ENCODE measurements at places on chromosomes 2 and 18.

DNA sequence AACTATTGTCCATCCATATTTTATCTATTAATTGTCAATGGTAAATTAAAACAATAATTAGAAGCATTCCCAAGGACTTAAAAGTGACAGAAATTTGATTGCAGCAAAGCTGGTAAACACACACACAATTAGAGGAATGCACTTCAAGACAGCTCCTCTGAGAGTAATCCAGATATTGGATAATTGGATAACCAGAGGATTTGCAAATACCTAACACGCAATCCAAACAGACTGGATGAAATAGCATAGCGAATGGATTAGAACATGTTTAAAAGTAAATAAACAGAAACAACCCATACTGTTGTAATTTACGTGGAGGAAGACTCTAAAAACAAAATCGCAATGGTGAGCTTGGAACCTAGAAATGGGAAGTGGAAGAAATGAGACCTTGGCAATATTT is 239.8 kb downstream of the METTL4 start:
- no peak for DNase-seq

- peak; percentile 60 for DNase-seq
Observed at GRCh38 chr2:13240061-13240460, 523.3 kb downstream of the TRIB2 start.

- no peak for DNase-seq
Observed at GRCh38 chr2:216450346-216450745, 38.1 kb downstream of the SMARCAL1 start.

DNA sequence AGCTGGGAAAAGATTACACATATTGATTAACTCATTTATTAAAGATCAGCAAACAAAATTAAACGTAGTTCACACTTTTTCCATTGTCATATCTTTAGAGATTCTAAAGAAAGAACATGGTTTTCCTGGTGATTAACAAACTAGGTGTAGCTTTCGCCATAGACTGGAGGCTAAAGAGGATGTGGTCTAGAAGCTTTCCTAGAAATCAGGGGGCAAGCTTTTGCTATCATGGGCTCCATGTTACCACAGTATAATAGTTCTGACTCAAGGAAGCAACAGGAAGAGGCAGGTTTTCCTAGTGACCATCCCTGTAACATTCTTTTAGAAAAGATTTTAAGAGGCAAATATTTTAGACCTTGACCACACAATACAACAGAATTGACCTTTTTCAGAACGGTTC is 232.7 kb downstream of the METTL4 start:
- DNase-seq: no peak

- DNase-seq: no peak
Observed at GRCh38 chr2:23235292-23235691, 149.7 kb upstream of the KLHL29 start.

DNA sequence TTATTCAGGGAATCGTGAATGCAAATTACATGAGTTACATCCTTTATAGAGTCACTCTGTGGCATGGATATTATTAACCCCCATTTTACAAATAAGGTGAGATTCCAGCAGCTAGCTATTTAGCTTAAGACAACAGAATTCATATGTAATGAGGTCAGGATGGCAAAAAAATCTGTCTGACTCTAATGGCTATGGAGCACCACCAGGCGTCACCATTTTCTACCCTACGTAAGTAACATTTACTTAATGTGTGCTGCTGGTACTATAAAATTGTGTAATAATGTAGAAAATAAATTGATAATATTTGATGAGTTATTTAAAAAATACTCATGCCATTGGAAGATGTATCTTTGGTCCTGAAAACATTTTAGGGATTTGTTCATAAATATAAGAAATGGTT is 2040.1 kb upstream of the LRRTM1 start:
- DNase-seq: no peak

DNA sequence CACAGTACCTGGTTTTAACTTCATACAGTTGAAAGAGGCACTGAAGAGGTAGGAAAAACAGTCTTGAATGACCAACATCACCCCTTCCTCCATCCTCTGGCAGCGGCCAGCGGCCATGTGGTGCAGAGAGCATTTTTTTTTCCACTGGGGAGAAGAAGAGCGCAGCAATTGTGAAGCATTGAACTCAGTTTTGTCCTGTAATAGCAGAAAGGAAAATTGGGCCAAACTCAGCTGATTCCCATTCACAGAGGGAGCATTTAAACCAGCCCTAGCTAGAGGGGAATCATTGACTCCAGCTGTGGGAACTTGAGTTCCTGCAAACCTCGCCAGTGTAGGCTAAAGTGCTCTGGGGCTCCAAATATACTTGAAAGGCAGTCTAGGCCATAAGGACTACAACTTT is 316.6 kb upstream of the CHST9 start:
- DNase-seq: no peak

DNA sequence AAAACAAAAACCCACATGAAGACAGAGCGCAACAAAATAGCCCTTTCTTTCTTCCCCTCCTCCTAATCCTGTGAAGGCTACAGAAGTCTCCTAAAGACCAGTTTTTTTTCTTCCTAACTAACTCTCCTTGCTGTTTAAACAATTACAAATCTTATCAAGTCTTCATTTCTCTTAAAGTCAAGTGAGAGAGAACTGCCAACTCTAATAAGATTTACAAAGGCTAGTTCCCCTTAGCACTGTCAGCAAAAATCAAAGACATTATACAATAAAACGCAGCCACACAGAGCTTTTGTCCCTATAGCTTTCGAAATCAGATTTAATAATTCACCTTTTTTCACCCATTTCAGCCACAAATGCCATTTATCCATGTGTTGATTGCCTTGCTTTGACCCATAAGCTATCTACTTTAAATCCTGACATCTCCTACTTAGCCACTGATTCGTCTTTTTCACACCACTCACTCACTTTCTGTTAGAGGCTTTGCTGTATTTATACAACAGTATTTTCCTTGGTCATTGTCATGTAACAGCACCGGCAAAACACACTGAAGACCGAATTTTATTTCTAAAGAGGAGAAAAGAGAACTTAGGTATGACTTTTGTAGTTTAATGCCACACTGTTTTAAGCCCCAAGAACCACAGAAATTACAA is 5.9 kb downstream of the NRXN1 start:
- DNase-seq: no peak

GRCh38 chr18:32770666-32771168 is 2.1 kb downstream of the KLHL14 start:
- DNase-seq: no peak

DNA sequence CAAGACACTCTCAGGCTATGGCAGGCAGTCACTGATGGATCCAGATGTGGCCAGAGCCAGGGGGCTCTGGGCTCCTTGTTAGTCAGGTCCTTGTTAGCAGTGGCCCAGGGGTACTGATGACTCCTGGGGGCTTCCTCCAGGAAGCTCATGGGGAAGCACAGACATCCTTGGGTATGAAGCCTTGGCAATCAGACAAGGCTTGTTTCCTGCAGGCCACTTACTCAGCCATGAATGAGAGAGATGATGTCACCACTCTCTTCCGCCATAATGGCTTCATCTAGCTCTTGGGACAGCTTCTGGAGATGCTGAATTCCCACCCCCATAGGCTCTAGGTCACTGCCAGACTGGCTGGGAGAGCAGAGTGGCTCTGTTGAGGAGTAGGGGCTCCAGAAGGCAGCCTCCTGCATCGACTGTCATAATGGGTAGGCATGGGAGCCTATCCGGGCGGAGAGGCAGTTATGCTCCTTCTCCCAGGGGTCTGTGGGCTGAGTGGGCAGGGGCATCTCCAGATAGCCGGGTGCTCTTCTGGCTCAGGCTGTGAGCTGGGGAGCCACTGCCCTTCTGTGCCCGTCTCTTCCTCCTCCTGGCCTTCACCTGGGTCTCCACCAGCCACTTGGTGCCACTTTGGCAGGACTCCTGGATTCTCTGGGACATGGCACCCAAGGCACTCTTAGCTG is 40.2 kb upstream of the BMPR2 start:
- no peak for DNase-seq

GRCh38 chr2:140234116-140234515 is 1453.9 kb upstream of the NXPH2 start:
- no peak for DNase-seq

- peak; percentile 14 for DNase-seq
Observed at GRCh38 chr2:130873700-130874346, 37.1 kb downstream of the ARHGEF4 start.

- DNase-seq: no peak
Observed at GRCh38 chr2:33670392-33670937, 71.4 kb upstream of the FAM98A start.

- no peak for DNase-seq
Observed at GRCh38 chr2:152114366-152114765, 15.5 kb upstream of the CACNB4 start.

- DNase-seq: no peak
Observed at GRCh38 chr2:65232636-65233035, 5.0 kb downstream of the ACTR2 start.

- DNase-seq: no peak
Observed at GRCh38 chr2:206814498-206814897, 49.1 kb downstream of the FASTKD2 start.

DNA sequence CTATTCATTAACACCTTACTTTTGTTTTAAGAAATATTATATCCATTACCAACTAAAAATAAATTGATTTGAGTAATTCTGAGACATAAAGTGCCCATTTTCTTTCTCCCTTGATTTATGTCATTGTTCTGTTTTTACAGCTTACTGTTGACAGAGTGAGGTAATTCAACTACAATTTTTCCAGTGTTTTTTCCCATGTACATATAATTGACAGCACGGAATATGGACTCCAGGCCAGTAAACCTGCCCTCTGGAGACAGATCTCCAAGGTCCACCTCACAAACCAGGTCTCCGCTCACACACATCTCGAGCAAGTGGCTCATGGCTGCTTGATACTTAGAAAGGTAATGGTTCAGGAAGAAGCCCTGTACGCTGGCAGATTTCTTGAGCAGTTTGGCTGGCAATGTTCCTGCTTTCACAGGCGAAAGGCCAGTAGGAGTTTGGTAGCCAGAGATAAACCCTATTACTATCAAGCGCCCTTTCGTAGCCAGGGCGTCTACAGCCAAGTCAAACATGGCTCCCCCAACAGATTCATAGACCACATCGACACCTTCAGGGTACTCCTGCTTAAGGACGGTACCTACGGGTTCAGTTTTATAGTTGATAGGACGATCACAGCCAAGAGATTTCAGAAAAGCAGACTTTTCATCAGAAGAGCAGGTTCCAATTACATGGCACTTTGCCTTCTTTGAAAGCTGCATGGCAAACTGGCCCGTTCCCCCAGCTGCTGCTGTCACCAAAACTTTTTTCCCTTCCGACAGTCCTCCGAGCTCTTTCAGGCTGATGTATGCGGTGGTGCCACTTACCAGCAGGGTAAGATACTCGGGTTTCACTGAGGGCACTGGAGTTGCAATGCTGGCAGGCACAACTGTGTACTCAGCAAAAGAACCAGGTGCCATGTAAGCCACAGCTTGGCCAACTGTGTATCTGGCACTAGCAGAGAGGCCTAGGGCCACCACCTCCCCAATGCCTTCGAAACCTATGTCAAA is 7.4 kb downstream of the PTGR3 start:
- no peak for DNase-seq

- no peak for DNase-seq
Observed at GRCh38 chr2:177432703-177433102, 40.1 kb downstream of the AGPS start.

GRCh38 chr2:42513252-42513918 is 19.6 kb upstream of the KCNG3 start:
- DNase-seq: no peak

DNA sequence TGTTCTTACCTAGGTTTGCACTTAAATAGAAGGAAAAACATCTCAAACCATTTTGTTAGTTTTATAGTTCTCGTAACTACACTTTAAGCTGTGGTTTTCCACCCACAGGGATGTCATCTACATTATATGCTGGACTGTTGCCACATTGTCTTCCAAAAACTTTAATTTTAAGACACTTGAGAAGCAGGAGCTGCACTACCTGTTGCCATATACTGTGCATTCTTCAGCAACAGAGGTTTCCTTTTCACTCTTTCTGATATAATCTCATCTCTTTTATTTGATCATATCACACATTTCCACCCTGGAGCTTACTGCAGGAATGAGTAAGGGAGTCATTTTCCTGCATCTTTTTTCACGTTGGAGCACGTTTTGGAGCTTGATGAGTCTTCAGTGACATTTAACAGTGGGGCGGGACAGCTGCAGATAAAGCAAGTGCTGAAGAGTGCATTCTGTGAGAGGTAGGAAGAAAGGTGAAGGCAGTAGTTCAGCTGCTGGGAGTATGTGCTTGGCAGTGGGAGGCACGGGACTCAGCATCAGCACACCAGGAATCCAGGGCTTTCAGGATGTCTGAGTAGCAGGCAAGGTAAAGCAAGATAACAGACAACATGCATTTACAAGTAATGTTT is 3.8 kb downstream of the LIMS1 start:
- no peak for DNase-seq

DNA sequence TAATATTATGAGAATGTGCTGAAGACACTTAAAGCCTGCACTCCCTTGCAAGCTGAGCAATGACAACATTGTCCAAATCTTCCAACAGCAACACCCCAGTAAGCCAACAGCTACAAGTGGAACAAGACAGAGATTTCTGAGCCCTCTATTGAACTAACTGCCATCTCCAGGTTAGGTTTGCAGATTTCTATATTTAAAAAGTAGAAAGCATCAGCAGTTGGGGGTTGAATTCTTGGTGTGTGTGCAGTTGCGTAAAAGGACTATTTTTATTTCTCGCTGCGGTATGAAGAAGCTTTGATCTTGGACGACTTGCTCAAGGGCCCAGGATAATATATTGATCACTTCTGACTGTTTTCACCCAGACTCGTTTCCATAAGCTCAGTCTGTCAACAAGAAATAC is 106.2 kb upstream of the ZFP36L2 start:
- DNase-seq: no peak
